ENCODE measurements at places on chromosomes 6 and 20.

DNA sequence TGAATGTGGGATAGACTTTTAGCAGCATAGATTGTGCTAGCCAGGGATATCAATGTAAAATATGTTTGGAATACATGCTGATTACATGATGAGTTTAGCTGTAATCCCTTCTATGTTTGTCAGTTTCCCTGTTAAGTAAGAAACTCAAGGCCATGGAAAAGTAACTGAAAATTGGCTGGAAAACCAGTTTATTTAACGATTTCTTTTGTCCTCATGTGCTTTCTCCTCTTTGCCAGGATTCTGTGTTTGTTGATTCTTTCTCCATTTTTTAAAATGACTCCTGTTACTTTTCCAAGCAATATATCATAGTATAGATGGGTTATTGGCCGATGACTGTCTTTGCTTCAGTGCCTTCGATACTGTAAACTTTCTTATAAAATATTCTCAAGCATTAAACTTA lies 87.5 kb downstream of the SAMD5 start:
- no peak for DNase-seq

GRCh38 chr20:40644863-40645262 lies 44.2 kb downstream of the MAFB start:
- DNase-seq, result no peak

- no peak for DNase-seq
These were observed 63.9 kb downstream of the CHMP4B start for GRCh38 chr20:33875055-33875454.

DNA sequence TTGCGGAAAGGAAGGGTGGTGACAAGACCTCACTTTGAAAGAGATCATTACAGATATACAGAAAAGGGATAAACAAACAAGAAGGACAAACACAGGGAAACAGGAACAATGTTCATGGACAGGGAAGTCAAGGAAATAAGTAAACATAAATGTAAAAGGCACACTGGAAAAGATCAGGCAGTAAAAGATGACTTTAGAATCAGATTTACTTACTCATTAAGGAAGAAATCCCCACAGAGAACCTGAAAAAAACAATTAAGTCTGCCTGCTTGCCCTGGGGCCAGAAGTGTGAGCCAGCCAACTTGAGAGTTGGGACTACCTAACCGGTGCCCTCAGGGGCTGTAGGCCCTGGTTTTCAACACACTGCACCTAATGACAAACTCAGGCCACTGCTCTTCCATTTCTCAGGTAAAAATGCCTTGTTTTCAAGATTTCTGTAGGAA lies 1.7 kb downstream of the APMAP start:
- DNase-seq, result no peak

DNA sequence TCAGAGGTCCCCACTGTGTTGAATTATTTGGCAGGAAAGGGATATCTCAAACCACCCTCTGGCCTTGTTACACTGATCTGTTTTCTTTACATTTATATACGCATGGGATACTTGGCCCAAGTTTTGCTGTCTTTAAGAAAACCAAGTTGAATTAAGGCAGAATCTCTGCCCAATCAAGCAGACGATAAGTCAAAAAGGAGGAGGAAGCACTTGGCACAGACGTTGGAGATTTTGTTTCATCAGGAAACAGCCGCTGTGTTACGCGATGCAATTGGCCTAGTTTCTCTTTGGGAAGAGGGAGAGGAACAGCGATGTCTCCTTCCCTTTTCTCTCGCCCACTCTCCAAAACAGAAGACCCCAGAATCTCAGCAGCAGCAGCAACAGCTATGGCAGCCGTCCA lies 20.2 kb upstream of the NAA20 start:
- DNase-seq, result no peak

DNA sequence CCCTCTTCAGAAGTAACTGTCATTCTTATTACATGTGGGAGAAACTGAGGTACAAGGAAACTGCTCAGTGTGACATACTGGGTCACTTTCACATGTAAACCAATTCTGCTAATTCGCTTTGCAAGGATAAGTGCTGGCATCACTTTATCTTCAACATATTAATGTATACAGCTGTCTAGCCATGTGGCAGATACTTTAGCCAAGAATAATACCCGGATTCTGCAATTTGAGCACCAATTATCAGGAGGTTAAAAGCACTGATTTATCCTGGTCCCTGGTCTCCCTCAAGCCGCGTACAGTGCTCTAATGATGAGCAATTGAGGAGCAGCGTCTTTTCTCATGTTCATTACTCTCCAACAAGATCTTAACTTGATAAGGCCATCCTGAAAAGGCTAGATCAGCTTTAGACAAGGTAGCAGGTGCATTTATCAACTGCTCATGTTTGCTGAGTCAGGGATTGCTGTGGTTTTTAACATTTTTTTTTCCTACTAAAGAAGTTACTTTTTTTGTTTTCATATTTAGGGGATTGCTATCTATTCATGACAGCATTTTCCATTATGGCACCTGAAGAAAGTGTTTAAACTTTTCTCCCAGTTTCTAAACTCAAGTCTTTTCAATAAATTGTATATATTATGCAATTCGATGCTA lies 1066.3 kb upstream of the MAP3K7 start:
- DNase-seq, result no peak

DNA sequence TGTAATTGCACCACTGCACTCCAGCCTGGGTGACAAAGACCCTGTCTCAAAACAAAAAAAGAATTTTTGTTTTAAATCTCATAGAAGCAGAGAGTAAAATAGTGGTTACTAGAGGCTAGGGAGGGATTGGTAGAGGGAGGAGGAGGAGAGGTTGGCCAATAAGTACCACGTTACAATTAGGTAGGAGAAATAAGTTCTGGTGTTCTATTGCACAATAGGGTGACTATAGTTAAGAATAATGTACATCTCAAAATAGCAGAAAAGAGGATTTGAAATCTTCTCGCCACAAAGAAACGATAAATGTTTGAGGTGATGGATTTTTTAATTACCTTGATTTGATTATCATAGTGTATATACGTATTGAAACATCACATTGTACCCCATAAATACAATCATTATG lies 27.1 kb upstream of the TOP1 start:
- DNase-seq, result no peak

DNA sequence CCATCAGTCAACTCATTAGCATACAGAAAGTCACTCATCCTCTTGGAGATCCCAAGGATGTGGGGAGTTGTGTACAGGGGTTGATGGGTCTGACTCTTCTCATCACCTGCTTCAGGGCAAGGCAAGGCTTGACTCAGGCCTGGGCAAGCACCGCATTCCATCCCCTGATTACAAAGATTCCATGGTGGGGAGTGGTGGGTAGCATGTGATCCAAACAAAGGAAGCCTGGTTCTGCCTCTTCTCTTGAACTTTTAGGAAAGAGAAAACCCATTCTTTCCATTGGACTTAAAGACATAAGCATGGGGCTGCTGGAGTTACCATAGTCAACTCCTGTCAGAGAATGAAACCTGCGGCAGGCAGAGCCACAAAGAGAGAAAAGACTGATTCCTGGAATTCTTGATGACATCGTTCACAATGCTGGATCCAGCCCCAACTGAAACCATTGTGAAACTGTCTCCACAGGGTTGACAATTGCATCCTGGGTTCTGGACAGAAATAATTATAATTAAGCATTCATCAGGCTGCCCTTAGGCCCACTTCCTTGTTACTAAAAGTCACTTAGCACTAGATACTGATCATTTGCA lies 235.8 kb upstream of the KCNG1 start:
- no peak for DNase-seq

DNA sequence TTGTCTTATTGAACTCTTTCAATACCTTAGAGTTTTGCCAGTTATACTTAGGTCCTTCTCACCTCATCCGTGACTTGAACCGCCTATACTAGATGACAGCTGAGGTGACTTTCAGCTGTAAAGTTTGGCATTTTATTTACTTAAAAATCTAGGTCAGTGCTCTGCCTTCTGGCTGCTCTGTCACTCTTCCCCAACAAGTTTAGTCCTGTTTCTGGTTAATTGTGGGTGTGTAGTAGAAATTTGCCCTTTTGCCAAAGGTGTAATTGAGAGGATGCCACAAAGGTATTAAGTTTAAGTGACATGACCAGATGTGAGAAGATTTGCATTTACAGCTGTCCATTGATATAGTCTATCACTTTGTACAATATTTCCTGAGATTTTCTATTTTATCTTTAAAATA lies 106.2 kb downstream of the FARS2 start:
- DNase-seq, result no peak

DNA sequence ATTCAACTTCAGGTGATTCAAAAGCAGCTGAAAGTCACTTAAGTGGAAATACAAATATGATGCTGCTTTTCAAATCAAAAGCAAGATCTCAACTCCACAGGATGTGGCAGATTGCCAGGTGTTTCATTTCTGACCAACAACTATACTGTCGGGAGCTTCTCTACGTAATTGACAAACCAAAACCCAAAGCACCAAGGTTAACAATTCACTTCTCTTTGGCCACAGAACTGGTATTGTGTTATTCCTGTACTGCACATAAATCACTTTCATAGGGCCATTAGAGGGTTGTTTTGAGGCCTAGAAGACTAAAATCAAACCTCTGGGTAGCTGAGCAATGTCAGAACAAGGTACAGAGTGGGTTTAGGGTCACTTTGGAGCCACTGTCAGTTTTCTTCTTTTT lies 169.7 kb downstream of the HAO1 start:
- DNase-seq, result no peak

DNA sequence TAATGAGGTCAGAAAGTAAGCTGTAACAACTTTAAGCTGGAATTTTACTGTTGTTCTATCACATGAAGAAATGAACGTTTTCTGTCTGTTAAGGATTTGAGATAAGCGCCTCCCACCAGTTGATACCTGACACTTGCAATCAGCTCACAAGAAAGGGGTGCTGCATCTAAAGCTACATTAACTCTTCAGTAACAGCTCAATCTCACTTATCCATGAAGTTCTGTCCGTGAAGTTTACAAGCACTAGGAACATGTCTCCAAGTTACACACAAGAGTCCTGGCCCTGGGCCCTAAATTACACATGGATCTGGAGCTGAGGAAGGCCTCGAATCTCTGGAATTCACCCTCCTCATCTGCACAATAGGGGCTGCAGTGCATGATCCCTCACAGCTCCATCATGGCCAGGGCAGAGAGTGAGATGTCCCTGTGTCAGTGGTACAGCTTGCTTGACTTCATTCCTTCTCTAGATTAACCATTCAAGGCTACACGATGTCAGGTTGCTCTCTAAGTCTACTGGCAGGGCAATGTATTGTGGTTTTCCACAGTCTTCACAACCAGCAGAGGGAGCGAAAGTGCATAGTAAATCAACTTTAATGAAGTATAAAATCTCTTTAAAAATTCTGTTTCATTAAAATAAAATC lies 182.4 kb upstream of the MCHR2 start:
- DNase-seq, result no peak

- DNase-seq, result no peak
These were observed 4.1 kb downstream of the CCDC170 start for GRCh38 chr6:151497905-151498304.

DNA sequence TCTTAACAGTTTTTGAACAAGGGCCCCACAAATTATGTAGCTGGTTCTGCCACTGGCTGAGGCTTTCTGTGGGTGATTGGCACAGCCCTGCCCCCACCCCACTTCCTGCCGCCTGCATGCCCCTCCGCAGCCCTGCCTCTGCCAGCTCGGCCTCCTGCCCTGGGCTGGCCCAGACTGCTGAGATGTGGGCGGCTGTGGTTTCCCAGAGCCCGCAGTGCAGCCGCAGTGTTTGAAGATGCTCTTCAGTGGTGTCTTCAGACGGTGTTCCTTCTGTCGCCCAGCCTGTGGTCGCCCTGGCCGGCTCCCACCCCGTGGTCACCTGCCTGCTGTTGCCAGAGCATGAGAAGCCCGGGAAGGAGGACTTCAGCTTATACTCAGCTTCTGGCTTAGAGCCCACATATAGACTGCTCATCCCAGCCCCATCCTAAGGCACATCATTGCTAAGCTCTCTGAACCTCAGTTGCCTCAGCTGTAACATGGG lies 154.3 kb downstream of the VEGFA start:
- peak; percentile 11 for DNase-seq

GRCh38 chr6:154367336-154367735 lies 10.7 kb upstream of the IPCEF1 start:
- DNase-seq, result no peak

Data from stimulated activated CD4-positive, alpha-beta T cell treated with anti-CD3 and anti-CD28 coated beads, TNF-alpha, amount 100 ng/mL, for 1 hour (primary cell).